ENCODE measurements at places on chromosomes 13 and 19. TPM values are rescaled to one million over a fixed set of nuclear protein-coding genes. Genes with fewer than 3 reads are reported as not detected.

The ANGPTL8 gene
- total RNA-seq: not detected

The THSD1 gene
- total RNA-seq: 6.7 TPM

The ZSWIM4 gene
- total RNA-seq: 4.2 TPM

The ZNF700 gene
- 3.8 TPM for total RNA-seq

The PRR19 gene
- not detected for total RNA-seq

The RTBDN gene
- not detected for total RNA-seq

The APBA3 gene
- 33.3 TPM for total RNA-seq

The TMEM59L gene
- total RNA-seq: 6.2 TPM

The ZNF490 gene
- total RNA-seq: 10.6 TPM

The B3GNT3 gene
- total RNA-seq: not detected

The PROZ gene
- total RNA-seq: not detected

The ZNF415 gene
- 4.5 TPM for total RNA-seq

The AMER2 gene
- total RNA-seq: not detected

The SIGLEC7 gene
- total RNA-seq: not detected

The FDX2 gene
- 19.4 TPM for total RNA-seq

The CCNA1 gene
- total RNA-seq: 0.37 TPM

The DDA1 gene
- total RNA-seq: 33.1 TPM

The TBXA2R gene
- 0.94 TPM for total RNA-seq

The WDR87 gene
- total RNA-seq: not detected

The ATP8B3 gene
- total RNA-seq: 3.3 TPM

The PABPC3 gene
- total RNA-seq: not detected

The EXOSC5 gene
- total RNA-seq: 15.2 TPM

The ZNF497 gene
- 0.29 TPM for total RNA-seq

The HSD17B14 gene
- not detected for total RNA-seq

The PRR20E gene
- not detected for total RNA-seq

The ZNF253 gene
- 7.3 TPM for total RNA-seq

The NRTN gene
- not detected for total RNA-seq

The CTXN1 gene
- 2.4 TPM for total RNA-seq

The ADGRE2 gene
- 0.24 TPM for total RNA-seq

The NACC1 gene
- total RNA-seq: 39.3 TPM

The ZNF823 gene
- 1.2 TPM for total RNA-seq
